GM10248 (cell line): ENCODE measurements at places on chromosomes 7 and 10.

DNA sequence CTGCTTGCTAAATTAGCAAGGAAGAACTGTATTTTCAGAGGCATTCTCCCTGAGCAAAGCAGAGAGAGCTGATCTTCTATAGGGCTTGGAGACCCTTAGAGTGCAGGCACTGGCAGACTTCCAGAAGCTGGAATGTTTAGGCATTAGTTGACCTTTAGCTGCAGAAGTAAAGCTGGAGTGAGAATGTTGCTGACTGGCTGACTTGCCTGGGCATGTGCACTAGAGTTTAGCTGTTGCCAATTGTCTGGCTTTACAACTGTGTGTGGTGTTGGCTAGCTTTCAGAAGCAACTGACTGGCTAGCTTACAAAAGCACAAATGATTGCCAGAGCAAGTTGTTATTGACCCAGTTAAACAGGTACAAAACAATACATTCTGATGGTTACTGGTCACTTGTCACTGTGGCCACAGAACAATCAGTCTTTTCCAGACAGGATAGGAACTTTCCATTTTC is 25.1 kb downstream of the FAM13C start:
- DNase-seq = no peak

DNA sequence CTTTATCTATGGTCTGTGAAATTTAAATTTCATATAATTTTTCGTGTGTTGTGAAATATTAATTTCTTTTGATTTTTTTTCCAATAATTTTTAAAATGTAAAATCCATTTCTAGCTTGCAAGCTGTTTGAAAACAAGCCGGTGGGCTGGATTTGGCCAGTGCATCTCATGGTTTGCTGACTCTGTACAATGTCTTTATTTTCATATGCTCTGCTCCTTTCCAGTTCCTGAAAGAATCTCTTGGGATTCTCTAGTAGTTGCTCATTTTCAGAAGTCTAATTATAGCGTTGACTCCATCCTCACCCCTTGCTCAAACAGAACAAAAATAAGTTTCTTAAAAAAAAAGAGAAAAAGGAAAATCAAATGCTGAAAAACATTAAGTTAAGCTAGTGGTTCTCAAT is 21.4 kb downstream of the UBN2 start:
- no peak for DNase-seq

DNA sequence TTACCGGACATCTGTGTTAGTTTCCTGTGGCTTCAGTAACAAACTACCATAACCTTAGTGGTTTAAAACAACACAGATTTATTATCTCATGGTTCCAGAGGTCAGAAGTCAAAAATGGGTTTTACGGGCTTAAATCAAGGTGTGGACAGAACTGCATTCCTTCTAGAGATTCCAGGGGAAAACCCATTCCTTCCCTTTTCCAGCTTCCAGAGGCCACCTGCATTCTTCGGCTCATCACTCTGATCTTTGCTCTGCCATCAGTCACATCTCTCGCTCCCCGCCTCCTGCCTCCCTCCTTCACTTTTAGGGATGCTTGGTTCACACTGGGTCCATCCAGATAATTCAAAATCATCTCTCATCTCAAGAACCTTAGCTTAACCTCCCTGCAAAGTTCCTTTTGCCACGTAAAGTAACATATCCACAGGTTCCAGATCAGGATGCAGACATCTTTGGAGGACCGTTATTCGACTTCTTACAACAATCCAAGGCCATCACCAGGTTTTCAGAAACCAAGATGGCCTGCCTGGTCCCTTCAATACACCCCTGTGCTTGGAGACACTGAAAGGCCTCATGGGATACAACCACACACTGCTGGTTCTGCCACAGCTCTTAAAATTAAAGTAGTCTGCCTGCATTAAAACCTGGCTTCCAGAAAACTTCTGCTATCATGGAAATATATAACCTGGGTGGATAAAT is 225.9 kb upstream of the MYO3A start:
- no peak for DNase-seq

DNA sequence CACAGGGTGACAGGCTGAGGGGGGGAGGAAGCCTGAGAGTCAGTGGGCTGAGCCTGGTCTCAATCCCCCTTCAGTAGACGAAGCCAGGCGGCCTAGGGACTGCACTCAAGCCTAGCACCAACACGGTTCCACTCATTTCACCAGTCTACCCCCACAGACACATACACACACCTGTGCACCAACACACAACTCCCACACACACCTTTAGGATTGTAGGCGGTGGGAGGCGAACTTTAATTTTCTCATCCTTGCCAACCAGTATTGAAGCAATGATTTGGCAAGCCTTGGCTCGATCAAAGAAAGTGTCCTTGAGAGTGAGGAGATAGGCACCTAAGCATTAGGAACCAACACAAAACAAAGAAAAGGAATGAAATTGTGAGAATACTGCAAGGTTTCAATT is 19.7 kb downstream of the POLR3A start:
- no peak for DNase-seq

DNA sequence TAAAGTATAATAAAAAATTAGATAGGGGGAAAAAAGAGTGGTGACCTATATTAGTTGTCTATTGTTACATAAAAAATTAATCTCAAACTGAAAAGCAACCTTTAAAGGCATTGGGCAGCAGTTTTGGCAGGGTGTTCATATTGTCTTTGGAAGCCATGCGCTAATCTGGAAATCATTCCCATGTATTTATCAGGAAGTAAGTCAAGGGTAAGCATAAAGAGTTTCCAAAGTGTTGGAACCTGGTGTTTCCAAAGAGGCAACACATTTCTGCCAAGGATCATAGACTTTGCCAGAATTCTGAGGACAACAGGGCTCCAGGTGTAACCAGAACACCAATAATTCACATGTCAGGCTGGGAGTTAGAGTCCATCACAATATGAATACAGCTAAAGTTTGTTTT is 55.7 kb upstream of the EGFR start:
- no peak for DNase-seq

DNA sequence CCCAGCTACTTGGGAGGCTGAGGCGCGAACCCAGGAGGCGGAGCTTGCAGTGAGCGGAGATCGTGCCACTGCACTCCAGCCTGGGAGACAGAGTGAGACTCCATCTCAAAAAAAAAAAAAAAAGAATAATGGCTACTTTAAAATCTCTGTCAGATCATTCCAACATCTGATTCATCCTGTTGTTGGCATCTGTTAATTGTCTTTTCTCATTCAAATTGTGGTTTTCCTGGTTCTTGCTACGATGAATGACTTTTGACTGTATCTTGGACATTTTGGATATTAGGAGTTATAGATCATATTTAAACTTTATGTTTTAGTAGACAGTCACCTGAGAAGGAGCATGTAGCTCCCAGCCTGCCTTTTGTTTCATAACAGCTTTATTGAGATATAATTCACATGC is 8.5 kb downstream of the TPST1 start:
- no peak for DNase-seq
